T1000 (cell line): ENCODE measurements at places on chromosomes 6 and 20.

GRCh38 chr20:10946124-10946880, 272.5 kb upstream of the JAG1 start:
- no peak for DNase-seq

DNA sequence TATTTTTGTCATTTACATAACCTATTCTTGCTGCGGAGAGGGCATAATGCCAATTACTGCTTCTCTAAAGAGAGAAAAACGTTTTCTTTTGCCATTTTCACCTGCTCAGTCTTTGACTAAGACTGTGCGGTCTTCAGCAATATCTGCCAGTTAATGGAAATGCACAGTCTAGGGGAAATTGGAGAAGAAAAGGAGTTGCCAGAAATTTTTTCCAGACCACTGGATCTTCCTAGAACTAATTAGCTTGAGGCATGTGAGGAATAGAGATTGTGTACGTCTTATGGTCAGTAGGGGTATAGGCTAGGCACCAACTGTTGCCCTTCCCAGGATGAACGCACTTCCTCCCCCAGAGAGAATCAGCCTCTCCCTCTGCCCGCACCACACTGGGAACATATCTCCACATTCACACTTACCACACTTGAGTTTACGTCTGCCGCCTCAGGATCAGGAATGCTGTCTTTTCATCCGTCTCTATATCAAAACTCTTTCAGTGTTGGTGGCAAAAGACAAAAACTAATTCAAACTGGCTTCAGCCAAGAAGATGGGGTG, 67.9 kb upstream of the E2F3 start:
- DNase-seq, result no peak

- DNase-seq, result no peak
Observed at GRCh38 chr20:14824996-14825395, 487.6 kb upstream of the FLRT3 start.

DNA sequence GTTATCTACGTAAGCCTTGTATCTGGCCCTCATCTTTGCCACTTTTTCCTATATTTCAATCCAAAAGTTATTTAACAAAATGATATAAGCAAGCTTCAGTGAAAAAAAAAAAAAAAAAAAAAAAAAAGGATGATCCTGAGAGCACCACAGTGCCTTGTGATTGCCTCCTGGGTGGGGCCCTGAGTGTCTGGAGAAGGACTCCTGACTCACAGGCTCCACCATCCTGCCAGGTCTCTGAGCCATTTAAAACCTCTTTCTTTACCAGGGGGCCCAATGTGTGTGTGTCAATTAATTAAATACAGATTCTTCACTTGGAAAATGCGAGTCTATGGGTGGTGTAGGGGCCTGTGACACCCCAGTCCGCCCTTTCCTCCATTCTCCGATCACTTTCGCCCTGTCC, 105.2 kb downstream of the SMOC2 start:
- DNase-seq, result no peak

DNA sequence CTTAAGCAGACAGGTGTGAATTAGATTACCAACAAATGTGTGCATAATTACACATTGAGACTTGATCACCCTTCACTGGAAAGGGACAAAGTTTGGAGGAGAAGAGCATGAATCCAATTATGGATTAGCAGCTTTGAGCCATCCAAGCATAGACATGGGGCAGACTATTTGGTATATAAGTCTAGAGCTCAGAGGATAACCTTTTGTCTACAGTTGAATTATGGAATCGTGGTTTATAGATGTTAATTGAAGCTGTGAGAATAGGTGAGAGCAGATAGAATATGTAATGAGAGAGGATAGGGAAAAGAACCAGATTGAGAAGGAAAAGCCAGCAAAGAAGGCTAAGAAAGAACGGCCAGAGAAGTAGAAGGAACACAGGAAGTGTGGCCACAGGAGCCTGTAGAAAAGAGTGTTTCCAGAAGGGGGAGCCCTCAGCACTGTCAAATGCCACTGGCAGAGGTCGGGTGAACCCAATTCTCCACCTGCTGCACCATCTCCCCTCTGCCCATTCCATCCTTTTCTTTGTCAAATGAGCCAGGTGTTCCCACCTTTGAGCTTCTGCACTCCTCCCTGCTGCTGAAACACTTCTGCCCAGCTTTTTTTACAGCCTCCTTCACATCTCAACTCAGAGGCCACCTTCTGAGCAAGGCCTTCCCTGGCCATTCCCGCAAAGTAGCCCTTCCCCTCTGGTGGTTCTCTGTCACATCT, 7.3 kb downstream of the DNTTIP1 start:
- peak; percentile 30 for DNase-seq

GRCh38 chr6:14537030-14537429, 419.5 kb downstream of the CD83 start:
- DNase-seq, result no peak

DNA sequence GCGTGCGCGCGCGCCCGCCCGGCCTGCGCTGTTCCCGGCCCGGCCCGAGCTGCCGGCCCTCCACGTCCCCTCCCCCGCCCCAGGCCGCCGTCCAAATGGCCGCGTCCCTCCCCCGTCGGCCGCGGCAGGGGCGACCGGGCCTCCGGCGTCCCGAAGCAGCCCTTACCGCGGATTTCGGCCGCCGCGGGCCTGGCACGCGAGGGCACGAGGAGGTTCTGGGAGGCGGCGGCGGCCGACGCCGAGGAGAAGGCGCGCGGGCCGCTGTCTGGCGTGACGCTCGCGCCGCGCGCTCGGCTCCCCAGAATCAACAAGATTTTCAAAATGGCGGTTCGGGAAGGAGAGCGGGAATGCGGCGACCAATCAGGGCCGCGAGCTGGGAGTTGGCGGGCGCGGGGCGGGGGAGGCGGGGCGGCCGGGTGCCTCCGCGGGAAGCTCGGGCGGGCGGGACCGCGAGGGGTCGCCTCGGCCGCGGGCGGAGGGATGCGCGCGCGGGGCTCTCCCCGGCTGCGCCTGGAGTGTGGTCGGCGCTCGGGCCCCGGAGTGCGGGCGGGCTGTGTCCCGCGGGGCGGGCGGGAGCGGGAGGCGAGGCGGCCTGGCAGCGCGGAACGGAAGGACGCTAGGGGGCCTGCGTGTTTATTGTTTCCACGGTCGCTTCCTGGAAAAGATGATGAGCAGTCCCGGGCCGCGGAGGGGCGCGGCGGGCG, at the start of gene DEK:
Gene DEK (minus strand): TSS at position 312 of the 704 bp plus-strand sequence. CDS start 543 bp downstream, outside the sequence.
- DNase-seq, result peak; percentile 90

DNA sequence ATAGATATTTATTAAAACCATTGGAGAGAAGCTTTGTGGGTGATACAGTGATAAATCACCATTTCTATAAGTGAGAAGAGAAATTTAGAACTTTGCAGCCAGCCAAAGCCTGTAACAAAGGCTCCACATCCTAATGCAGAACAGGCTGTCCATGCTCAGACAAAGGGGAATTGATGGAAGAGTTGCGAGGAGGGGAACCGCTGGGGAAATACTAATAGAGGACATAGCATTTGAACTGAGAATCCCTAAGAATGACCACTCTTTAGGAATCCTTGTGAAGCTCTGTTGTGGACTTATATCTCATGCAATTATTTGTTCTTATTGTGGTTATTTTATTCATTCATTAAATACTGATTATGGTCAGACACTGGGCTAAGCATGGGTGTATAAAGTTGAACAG, 167.8 kb downstream of the PHF3 start:
- no peak for DNase-seq

- DNase-seq, result no peak
Observed at GRCh38 chr20:46939031-46939965, 44.7 kb downstream of the EYA2 start.

GRCh38 chr6:27795697-27796494, 116.3 kb downstream of the OR2B2 start:
- peak; percentile 66 for DNase-seq

- DNase-seq, result no peak
Observed at GRCh38 chr6:53581173-53581773, 36.4 kb upstream of the GCLC start.

GRCh38 chr6:6996124-6996523, 111.6 kb upstream of the RREB1 start:
- no peak for DNase-seq

- no peak for DNase-seq
Observed at GRCh38 chr20:59596690-59597089, 7.7 kb upstream of the PHACTR3 start.

- DNase-seq, result no peak
Observed at GRCh38 chr6:49327005-49327404, 136.0 kb downstream of the MMUT start.

- no peak for DNase-seq
Observed at GRCh38 chr6:159961528-159961927, 7.4 kb upstream of the IGF2R start.

GRCh38 chr6:39226639-39227329, 2.5 kb downstream of the KCNK5 start:
- DNase-seq, result no peak

- DNase-seq, result no peak
Observed at GRCh38 chr6:6640926-6641325, 52.4 kb downstream of the LY86 start.

DNA sequence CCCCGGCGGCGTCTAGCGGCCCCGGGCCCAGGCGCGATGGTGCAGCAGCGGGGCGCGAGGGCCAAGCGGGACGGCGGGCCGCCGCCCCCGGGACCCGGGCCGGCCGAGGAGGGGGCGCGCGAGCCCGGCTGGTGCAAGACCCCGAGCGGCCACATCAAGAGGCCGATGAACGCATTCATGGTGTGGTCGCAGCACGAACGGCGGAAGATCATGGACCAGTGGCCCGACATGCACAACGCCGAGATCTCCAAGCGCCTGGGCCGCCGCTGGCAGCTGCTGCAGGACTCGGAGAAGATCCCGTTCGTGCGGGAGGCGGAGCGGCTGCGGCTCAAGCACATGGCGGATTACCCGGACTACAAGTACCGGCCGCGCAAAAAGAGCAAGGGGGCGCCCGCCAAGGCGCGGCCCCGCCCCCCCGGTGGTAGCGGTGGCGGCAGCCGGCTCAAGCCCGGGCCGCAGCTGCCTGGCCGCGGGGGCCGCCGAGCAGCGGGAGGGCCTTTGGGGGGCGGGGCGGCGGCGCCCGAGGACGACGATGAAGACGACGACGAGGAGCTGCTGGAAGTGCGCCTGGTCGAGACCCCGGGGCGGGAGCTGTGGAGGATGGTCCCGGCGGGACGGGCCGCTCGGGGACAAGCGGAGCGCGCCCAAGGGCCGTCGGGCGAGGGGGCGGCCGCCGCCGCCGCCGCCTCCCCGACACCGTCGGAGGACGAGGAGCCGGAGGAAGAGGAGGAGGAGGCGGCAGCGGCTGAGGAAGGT, 715 bp downstream of the SOX12 start:
- DNase-seq, result no peak

DNA sequence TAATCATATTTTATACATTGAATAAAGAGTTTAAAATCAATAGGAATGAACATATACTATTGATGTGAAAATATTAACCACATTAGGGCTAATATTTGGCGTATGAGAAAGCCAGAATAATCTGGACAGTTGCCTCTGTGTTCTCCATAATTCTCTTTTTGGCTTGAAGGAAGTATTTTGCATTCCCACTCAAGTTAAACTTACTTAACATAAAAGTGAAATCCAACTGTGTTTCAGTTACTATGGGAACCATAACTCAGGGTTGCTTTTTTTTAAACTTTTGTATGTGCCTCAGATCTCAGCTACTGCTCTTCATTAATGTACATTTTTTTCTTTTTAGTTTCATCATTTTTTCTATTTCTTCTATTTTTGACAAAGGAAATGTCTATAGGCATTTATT, 479.8 kb downstream of the NKAIN2 start:
- DNase-seq, result no peak

GRCh38 chr20:3165473-3166337, 6.0 kb upstream of the FASTKD5 start:
- no peak for DNase-seq

DNA sequence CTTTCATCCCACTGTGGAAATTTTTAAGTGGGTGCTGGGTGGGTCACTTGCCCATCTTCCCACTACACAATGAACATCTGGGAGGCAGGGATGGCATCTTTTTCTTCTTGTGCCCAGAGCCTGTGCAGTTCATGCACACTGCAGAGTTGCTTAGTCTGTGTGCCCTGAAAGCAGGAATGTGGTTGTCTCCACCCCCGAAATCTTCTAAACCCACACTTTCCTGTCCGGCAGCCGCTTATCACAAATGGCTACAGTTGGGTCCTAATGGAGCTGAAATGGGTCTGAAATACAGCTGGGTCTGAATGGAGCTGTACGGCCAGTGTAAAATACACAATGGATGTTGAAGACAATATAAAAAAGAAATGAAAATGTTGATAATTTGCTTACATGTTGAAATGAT, 112.1 kb upstream of the PMEPA1 start:
- DNase-seq, result no peak

GRCh38 chr20:53282217-53282955, 310.2 kb downstream of the TSHZ2 start:
- DNase-seq, result no peak

DNA sequence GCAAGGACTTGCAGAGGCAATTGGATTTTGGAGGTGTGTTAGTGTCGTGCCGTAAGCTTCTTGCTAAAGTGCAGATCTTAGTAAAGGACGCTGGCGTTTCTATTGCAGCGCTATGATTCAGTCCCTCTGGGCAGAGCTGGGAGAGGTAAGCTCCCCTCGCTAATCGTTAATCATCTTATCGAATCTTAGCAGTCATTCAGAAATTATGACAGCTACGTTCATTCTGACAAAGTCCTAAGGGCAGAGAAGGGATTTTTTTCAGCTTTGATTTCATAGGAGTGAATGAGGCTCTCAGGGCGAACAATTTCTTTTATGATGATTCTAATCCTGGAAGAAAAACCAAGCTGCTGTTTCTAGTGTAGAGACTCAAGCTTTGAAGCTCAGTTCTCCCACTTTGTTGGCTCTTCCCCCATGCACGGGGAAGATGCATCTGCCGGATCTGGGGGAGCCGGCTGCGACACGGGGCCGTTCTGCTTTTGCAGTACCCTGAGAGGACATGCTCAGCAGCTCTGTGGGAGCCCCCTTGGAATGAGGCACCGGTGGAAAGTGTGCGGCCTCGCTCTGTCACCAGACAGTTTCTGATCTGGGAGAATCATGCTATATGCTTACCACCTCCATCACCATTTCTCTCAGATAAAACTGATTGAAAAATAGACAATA, 79.1 kb upstream of the SLC22A23 start:
- DNase-seq, result no peak

- no peak for DNase-seq
Observed at GRCh38 chr6:29927275-29927569, 15.1 kb upstream of the HLA-A start.

- DNase-seq, result no peak
Observed at GRCh38 chr20:35975576-35976373, 7.4 kb downstream of the CNBD2 start.

- DNase-seq, result no peak
Observed at GRCh38 chr6:144602523-144603180, 317.5 kb downstream of the UTRN start.
